ENCODE measurements at places on chromosomes 7 and 10. TPM values are rescaled to one million over a fixed set of nuclear protein-coding genes. Genes with fewer than 3 reads are reported as not detected.

The GRID1 gene
- not detected for total RNA-seq

The CLDN3 gene
- total RNA-seq, result not detected

The ITPRIP gene
- total RNA-seq, result 18.0 TPM

The CPN1 gene
- total RNA-seq, result not detected

The VSTM4 gene
- 3.1 TPM for total RNA-seq
